Colonic mucosa (tissue), 4 donors: ENCODE measurements at places on chromosomes 5 and 9. TPM values are rescaled to one million over a fixed set of nuclear protein-coding genes. Genes with fewer than 3 reads are reported as not detected.

DNA sequence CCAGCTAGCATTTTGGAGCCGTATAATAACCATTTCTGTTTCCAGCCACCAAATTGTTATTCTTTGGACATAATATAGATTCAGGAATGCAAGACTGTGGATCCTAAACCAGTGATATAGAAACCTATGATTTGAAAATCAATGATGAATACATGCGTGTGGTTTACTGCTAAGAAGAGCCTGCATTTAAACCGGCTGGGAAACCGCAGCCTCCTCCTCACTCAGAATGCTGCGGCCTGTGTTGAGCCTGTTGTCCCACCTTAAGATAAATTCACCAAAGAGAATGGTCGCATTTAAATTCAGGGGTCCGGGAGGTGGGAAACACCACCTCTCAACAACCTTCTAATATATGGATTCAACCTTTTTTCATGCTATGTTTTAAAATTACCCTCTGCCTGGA lies 148.0 kb downstream of the MEF2C start:
- no peaks in the 10 kb centered on the region for H3K36me3 ChIP-seq
- H3K4me1 ChIP-seq, result no peaks in the 10 kb centered on the region
- H3K27ac ChIP-seq, result no peak overlapping the region

DNA sequence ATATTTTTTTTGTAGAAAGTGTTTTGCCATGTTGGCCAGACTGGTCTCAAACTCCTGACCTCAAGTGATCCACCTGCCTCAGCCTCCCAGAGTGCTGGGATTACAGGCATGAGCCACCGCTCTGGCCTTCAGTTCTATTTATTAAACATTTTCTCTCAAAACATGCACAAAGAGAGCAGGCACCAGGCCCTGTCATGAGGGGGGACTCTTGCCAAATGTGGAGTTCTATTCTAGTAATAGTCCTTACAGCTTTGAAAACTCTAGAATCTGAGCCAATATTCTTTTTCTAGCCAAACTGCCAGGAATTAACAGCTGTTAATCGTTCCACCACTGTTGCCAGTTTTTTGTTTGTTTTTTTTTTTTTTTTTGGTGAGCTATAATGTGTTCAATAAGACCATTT lies 124.6 kb downstream of the TARS1 start:
- H3K27me3 ChIP-seq, result no peaks in the 10 kb centered on the region
- peak; percentile 22 for DNase-seq
- no peak overlapping the region for H3K27ac ChIP-seq
- no peak overlapping the region for H3K4me3 ChIP-seq

DNA sequence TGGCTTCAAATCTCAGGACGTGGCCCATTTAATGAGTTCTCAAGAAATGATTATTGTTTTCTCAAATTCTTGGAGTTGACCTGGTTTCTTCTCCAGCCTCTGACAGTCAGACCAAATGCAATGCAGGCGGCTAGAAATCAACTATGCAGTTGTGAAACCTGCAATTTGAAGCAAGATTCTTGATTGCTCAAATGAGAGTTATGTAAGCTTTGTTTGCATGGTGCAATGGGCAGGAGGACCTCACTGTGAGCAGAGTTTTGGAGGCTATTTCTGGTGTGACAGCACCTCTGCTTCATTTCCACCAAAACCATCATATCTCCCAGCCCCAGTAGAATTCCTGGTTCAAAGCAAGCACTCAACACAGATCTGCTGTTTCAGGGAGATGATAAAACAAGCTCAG lies 500.0 kb upstream of the KLF4 start:
- H3K36me3 ChIP-seq, result no peaks in the 10 kb centered on the region
- H3K4me1 ChIP-seq, result no peaks in the 10 kb centered on the region
- H3K4me3 ChIP-seq, result no peak overlapping the region
- DNase-seq, result no peak
- H3K27me3 ChIP-seq, result no peaks in the 10 kb centered on the region

- no peaks in the 10 kb centered on the region for H3K36me3 ChIP-seq
- no peak overlapping the region for H3K4me3 ChIP-seq
- no peak for DNase-seq
Observed at GRCh38 chr5:72985719-72986118, 29.9 kb downstream of the FCHO2 start.

- no peak overlapping the region for H3K27ac ChIP-seq
- peak; percentile 63 for DNase-seq
- H3K27me3 ChIP-seq, result no peaks in the 10 kb centered on the region
- peaks cover 3% of the 10 kb centered on the region for H3K4me1 ChIP-seq
Observed at GRCh38 chr9:116494815-116495634, 192.1 kb upstream of the TRIM32 start.

DNA sequence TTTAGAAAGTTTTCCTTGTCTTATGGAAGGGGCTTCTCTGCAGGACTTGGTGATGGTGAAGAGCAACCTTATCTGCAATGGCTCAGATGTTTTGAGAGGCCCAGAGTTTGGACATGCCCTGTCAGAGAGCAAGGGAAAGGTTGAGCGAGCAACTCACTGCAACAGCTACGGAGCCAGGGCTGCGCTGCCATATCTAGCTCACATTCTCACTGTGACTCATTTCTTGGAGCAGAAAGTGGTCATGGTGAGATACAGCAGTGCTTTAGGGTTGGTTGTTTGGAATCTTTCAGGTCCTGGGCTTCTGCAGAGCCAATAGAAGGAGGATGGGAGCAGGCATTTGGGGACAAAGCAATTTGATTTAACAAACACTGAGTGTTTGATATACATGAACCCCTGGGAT lies 12.3 kb downstream of the GLRA1 start:
- DNase-seq, result no peak
- no peaks in the 10 kb centered on the region for H3K27me3 ChIP-seq
- H3K36me3 ChIP-seq, result no peaks in the 10 kb centered on the region
- no peak overlapping the region for H3K4me3 ChIP-seq
- no peak overlapping the region for H3K27ac ChIP-seq

DNA sequence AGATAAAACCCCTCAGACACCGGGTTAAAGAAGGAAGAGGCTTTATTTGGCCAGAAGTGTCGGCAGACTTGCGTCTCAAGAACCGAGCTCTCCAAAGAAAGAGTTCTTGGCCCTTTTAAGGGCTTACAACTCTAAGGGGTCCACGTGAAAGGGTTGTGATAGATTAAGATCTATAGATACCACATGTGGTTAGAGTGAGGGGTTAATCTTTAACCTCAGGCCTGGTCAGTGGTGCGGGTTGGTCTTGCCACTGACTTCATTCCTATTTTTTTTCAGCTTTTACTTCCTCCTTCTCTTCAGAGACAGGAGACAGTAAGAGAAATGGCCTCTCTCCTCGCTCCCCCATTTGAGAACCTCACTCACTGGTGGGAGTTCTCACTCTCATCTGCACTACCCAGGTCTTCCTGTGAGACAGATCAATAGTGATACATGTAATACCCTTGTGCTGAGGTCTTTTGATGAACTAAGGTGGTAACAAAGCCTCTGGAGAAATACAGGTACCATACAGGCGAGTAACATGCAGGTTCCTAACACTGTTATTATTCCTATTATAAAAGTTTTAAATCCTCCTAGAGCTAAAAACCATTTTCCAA lies 52.4 kb upstream of the COX7C start:
- no peak for DNase-seq
- no peaks in the 10 kb centered on the region for H3K4me1 ChIP-seq
- no peaks in the 10 kb centered on the region for H3K36me3 ChIP-seq
- no peaks in the 10 kb centered on the region for H3K27me3 ChIP-seq
- H3K27ac ChIP-seq, result no peak overlapping the region

DNA sequence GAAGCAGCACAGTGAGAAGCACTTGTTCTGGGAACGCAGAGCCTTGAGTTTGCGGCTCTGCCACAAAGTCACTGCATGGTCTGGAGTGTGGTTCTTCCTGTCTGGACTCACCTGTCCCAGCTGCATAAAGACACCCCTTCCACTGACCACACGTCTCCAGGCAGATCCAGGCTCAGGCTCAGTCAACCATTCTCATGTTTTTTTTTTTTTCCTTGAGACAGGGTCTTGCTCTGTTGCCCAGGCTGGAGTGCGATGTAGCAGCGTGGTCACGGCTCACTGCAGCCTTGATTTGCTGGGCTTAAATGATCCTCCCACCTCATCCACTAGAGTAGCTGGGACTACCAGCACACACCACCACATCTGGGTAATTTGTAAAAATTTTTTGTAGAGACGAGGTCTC lies 102.9 kb upstream of the KLF4 start:
- H3K4me1 ChIP-seq, result peaks cover 6% of the 10 kb centered on the region
- H3K27me3 ChIP-seq, result no peaks in the 10 kb centered on the region
- H3K36me3 ChIP-seq, result no peaks in the 10 kb centered on the region
- H3K4me3 ChIP-seq, result no peak overlapping the region

DNA sequence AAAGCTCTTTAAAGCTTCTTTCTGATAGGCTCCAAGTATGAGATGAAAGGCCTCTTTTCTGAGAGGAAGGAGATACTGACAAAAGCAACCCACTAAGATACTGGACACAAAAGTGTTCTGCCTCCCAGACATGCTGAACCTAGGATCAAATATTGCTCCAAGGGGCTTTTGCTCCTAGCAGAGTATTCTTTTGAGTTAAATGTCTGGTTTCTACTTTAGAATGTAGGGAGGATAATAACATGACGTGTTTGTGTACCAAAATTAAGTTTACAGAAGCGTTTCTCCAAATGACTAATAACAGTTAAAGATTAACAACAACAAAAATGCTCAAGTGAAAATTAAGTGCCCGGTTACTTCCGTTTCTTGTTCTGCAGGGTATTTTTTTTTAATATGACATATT lies 2293.3 kb upstream of the C9orf72 start:
- DNase-seq, result no peak
- no peaks in the 10 kb centered on the region for H3K27me3 ChIP-seq
- no peaks in the 10 kb centered on the region for H3K36me3 ChIP-seq
- no peak overlapping the region for H3K4me3 ChIP-seq
- no peak overlapping the region for H3K27ac ChIP-seq

DNA sequence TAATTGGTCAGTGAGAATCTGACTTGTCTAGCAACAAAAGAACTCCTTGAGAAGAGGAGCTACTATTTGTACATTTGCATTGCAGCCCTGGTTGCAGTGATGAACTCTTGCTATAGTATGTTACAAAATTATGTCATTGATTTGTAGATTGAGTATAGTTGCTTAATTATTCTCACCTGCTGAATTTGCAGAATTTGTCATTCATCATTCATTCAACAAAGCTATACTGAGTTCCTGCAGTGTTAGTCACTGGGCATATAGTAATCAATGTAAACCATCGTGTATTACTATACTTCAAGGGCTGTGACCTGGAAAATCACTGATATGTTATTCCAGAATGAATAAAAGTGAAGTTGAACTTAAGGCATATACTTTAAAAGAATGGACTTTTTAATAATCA lies 50.1 kb downstream of the SLC1A3 start:
- H3K27ac ChIP-seq, result no peak overlapping the region
- no peak overlapping the region for H3K4me3 ChIP-seq
- DNase-seq, result no peak
- no peaks in the 10 kb centered on the region for H3K27me3 ChIP-seq
- no peaks in the 10 kb centered on the region for H3K4me1 ChIP-seq

DNA sequence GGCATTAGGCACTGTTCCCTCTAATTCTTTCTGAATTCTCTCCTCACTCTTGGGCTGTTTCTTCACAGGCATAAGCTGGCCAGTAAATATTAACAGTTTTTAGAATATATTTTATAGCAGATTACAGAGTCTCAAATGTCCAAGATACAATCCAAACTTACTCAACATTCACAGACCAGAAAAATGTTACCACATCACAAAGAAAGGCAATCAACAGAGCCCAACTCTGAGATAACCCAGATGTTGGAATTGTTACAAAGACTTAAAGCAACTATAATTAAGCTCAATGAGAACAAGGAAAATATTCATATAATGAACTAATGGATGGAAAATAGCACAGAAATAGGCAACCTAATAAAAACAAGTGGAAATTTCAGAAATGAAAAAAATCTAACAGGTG lies 401.1 kb upstream of the RGMB start:
- no peaks in the 10 kb centered on the region for H3K36me3 ChIP-seq
- H3K27ac ChIP-seq, result no peak overlapping the region
- no peak for DNase-seq
- no peaks in the 10 kb centered on the region for H3K27me3 ChIP-seq
- H3K4me3 ChIP-seq, result no peak overlapping the region

GRCh38 chr5:112142769-112143270 lies 276.3 kb downstream of the EPB41L4A start:
- H3K4me3 ChIP-seq, result no peak overlapping the region
- H3K27ac ChIP-seq, result no peak overlapping the region
- no peaks in the 10 kb centered on the region for H3K4me1 ChIP-seq
- H3K36me3 ChIP-seq, result no peaks in the 10 kb centered on the region

- H3K27me3 ChIP-seq, result no peaks in the 10 kb centered on the region
- no peaks in the 10 kb centered on the region for H3K4me1 ChIP-seq
- H3K27ac ChIP-seq, result peak overlapping the region; percentile 21
Observed at GRCh38 chr5:151745071-151745705, 13.2 kb downstream of the ATOX1 start.

DNA sequence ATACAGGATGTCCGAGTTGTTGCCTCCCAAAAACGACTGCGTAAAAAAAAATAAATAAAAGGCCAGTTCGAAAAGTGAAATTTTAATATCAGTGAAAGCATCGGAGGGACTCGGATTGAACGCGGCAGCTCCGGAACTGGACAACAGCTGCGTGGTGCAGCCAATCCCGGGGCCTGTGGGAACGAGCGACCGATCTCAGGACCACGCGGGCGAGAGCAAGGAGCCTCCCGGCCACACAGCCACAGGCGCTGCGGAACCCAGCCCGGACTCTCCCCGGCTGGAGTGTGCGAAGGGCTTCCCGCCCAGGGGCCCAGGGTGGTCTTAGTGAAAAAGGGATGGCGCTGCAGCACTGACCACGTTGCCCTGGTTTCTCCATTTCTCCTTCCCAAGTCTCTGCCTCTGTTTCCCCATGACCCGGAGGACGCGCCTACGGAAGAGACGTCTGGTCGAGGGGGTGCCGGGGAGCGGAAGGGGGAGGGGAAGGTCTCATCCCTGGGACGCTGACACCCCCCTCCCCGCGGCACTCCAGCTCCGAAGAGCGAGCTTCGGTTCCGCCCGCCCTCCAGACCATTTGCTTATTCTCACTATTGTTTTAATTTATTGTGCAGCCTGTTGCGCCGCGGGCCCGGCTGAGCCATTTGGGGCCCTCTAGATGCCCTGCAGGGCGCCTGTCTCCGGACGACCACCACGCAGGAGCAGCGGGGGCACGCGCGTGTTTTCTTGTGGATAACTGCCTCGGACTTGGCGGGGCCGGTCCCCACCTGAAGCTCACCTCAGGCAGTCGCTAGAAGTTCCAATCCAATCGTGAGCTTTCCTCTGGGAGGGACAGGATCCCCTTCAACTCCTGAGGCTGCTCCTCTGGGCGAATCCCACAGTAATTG lies 303.0 kb downstream of the PARP8 start:
- H3K4me3 ChIP-seq, result peak overlapping the region; percentile 24
- H3K27me3 ChIP-seq, result peaks cover 48% of the 10 kb centered on the region
- no peaks in the 10 kb centered on the region for H3K4me1 ChIP-seq
- H3K36me3 ChIP-seq, result no peaks in the 10 kb centered on the region

GRCh38 chr5:78533356-78533755 lies 115.2 kb downstream of the LHFPL2 start:
- DNase-seq, result no peak
- H3K4me1 ChIP-seq, result no peaks in the 10 kb centered on the region
- no peak overlapping the region for H3K4me3 ChIP-seq
- no peak overlapping the region for H3K27ac ChIP-seq
- H3K36me3 ChIP-seq, result no peaks in the 10 kb centered on the region

Gene ORM2
- 2.4 TPM for total RNA-seq

Gene HNRNPAB
- total RNA-seq, result 286 TPM

Gene INSYN2B
- total RNA-seq, result not detected

Gene NR2F1
- total RNA-seq, result 2.7 TPM

Gene ARID3C
- not detected for total RNA-seq

Gene HK3
- total RNA-seq, result 1.6 TPM

Gene MEIKIN
- total RNA-seq, result not detected

Gene GABRB2
- total RNA-seq, result 1.5 TPM

Gene IL7R
- total RNA-seq, result 6.1 TPM
